ENCODE measurements at places on chromosomes 7 and 10. TPM values are rescaled to one million over a fixed set of nuclear protein-coding genes. Genes with fewer than 3 reads are reported as not detected.

Gene H2BK1
- not detected for polyA plus RNA-seq

GRCh38 chr7:7693881-7694280, 24.5 kb downstream of the RPA3 start:
- peak; percentile 72 for DNase-seq

Gene RBP3
- not detected for polyA plus RNA-seq

DNA sequence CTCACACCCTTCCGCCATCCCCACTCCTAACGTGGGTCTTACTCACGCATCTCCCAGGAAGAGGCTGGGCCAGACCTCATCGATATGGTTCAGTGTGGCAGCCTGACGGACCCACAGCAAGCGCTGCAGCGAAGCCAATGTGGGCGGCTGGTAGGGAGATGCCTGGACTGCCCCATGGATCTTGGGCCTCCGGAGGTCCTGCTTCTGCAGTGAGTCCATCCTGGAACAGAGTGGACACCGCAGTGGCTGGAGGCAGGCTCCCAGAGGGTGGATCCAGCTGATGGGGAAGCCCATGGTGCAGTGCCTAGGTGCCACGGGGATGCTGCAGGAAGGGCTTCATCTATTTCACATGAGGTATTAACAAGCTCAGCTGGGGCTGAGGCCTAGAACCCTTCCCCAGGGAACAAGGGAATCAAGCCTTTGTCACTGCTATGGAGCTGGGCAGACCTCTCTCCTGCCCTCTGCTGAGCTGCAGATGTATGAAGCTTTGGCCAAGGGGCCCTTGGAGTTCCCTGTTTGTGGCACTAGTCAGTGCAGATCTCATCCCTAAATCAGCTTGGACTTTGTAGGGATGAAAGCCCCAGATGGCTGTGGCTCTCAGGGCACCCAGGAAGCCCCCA, 13.7 kb upstream of the SAMD8 start:
- DNase-seq: no peak

Gene NKX1-2
- polyA plus RNA-seq: 3.0 TPM

Gene ADCY1
- polyA plus RNA-seq: 0.21 TPM

- DNase-seq: peak; percentile 2
These were observed 138.1 kb downstream of the RELN start for GRCh38 chr7:103851357-103851756.

Gene UNCX
- not detected for polyA plus RNA-seq

DNA sequence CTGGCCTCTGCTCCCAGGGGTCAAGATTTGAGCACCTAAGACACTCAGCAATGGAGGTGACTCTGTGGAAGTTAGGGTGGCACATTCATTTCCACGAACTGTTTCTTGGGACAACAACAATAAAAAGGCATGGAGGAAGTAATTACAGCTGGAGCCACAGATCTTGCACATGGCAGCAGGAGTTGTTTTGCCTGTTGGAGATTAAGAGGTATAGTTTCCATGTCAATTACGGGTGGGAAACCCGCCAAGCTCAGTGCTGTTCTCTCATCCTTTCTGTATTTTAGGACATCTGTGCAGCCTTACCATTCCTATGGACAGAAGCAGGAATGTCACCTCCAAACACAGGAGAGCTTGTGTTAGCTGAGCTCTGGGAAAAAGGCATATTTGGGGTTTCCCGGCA, 201.2 kb downstream of the SNX10 start:
- no peak for DNase-seq

DNA sequence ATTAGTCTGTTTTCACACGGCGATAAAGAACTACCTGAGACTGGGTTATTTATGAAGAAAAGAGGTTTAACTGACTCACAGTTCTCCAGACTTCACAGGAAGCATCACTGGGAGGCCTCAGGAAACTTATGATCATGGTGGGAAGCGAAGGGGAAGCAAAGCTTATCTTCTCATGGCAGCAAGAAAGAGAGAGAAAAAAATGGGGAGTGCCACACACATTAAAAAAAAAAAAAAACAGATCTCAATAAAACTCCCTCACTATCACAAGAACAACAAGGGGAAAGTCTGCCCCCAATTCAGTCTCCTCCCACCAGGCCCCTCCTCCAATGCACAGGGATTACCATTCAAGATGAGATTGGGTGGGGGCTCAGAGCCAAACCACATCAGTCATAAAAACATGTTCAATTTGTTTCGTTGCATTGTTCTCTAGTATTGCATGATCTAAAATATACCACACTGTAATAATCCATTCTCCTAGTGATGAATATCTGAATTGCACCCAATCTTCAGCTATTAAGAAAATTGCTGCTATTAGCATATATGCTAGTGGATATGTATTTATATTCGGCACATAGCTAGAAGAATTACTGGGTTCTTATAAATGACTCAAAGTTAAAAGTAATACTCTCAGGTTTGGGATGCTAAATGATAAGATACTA, 328.9 kb upstream of the KCND2 start:
- no peak for DNase-seq

DNA sequence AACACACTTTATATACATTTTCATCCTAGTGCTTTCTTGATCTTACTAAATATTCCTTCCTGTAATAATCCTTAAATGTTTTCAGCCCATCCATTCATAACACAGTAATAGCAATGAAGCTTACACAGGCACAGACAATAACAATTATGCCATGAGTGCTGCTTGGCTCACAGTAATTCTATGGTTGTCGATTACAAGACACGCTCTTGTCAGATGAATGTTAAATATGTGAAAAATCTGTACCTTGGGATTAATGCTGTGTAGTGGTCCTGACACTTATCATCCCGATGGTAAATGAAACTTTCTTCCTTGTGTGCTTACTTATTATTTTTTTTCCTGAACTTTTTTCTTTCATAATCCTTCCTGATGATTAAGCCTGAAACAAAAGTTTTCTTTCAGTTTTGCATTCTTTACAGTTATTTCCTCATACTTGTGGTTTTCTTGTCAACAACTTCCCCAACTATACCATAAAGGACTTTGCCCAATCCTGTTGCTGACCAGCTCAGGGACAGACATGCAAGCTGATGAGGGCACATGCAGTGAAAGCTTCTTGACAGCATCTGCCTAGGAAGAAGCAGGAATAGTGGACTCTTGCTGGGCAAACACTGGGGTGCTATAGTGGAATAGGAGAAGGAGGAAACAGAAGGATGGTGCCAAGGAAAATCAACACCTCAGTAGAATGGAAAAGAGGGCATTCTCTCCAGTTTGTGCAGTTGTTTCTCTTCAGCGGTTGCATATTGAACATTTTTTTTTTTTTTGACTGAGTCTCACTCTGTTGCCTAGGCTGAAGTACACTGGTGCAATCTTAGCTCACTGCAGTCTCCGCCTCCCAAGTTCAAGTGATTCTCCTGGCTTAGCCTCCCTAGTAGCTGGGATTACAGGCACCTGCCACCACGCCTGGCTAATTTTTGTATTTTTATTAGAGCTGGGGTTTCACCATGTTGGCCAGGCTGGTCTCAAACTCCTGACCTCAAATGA, 6.7 kb upstream of the MGAM2 start:
- peak; percentile 70 for DNase-seq

DNA sequence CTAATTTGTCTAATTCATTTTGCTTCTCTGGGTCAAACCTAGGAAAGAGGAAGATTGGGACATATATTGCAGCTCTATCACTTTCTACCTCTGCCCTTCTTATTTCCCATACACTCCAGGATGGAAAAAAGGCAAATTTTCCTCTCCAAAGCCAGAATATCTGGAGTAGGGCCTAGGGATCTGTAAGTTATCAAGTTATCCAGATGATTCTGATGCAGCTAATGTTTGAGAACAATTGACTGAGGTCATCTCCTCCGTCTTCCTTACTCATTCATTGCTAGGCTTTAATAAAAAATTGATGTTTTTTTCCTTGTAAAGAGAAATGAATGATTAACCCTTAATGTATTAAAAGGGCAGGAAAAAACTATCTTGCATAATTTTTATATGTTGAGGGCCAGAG, 211.9 kb upstream of the GLI3 start:
- DNase-seq: no peak

Gene RTKN2
- 1.1 TPM for polyA plus RNA-seq

GRCh38 chr10:71601273-71601672, 118.3 kb downstream of the C10orf105 start:
- DNase-seq: no peak

GRCh38 chr10:21399392-21400035, 126.0 kb downstream of the SKIDA1 start:
- DNase-seq: peak; percentile 97

DNA sequence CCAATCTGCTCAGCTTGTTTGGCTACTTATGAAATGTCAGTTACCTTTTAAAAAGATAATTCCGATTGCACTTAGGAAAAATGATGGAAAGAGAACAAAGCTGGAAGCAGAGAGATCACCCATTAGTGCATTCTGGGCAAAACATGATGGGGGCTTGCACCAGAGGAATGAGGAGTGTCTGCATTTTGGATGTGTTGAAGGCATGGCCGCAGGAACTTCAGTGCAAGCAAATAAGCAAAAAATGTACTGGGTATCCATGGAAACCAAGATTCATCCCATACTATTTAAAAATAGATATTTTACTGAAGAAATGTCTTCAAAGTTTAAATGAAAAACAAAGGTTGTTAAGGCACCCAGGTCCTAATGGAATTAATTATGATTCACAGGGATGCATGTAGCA, 655.0 kb downstream of the POM121L12 start:
- no peak for DNase-seq

All from foreskin keratinocyte (primary cell).